Retinal pigment epithelial cell (primary cell): ENCODE measurements at places on chromosomes 12 and 14.
A peak's percentile ranks its signal among the peaks of the same experiment; 100 is the strongest.

DNA sequence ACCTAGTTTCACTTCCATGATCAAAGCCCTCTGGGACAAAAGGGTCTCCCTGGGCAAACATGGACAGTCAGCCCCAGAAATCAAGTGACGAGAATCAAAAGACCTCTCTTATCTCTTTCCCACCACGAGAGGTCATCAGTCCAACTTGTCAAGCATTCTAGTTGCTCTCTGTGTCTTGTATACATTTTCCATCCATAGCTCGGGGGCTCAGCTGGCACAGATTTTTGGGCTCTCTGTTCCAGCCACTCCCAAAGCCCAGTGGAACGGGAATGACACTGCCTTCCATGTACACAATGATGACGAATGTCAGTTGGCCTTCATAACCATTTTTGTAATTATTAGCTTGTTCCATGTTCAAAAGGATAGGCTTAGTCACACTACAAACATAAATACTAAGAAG lies 29.7 kb downstream of the NOS1 start:
- no peak for DNase-seq

GRCh38 chr14:74934041-74934440 lies 11.0 kb upstream of the RPS6KL1 start:
- DNase-seq = no peak

GRCh38 chr14:52862632-52863333 lies 71.4 kb upstream of the GNPNAT1 start:
- DNase-seq = peak; percentile 67

DNA sequence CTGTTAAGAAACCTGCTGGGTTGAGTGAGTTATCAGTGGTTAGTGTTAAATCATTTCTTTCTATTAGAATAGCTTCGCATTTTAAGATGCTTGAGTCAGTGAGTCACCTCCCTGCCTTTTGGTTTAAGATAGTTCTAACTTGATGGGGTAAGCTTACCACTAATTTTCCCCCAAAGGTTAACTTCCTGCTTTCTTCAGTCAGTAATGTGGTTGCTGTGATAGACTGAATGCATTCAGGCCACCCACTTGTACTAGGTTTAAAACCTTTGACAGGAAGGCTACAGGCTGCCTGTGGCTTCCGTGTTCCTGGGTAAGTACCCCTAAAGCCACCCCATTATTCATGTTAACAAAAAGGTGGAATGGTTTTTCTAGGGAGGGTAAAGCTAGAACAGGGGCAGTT lies 25.3 kb downstream of the CLEC2A start:
- DNase-seq = no peak

DNA sequence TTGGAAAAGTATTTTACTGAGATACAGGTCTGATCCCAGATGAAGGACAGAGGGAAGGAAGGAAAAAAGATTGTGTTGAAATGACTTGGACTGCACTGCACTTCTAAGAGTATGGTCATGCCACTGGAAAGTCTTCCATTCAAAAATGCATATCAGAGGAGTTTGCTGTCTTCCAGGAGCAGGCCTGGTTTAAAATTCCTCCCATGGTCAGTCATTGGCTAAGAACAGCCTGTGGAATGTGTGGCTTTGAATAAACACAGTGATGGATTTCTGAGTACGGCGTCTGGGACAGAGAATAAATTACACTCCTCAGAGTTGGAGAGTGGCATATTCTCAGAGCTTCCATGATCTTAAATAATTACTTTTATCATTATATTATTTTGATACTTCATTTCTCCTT lies 245.8 kb upstream of the PDZRN4 start:
- DNase-seq = no peak

- no peak for DNase-seq
Measured at GRCh38 chr12:49672301-49673217, 34.6 kb downstream of the FMNL3 start.

DNA sequence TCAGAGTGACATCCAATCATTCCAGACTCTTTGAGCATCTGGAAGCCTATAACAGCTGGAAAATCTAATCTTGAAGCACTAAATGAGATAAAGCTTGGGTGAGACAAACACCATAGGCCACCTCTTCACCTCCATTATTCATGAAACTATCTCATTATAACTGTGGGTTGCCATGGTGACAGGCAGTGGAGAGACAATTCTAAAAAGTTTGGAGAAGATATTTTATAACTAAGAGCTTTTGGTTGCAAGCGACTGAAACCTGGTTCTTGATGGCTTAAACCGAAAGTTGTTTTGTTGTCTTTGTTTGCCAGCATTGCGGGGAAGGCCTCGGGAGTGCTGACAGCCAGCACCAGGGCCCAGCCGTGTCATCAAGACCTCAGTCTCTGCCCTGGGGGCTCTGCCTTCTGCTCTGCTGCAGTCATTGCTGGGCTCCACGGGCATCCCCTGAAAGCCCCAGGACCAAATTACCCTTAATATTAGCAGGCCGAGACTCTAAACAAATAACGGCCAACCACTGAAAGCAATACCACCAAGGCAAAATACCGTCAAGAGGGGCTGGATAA lies 353.6 kb upstream of the SFSWAP start:
- DNase-seq = no peak

GRCh38 chr14:105890474-105891220 lies 364.3 kb downstream of the TMEM121 start:
- no peak for DNase-seq

GRCh38 chr12:52839436-52840105 lies 5.5 kb upstream of the KRT79 start:
- no peak for DNase-seq

GRCh38 chr14:37591941-37592481 lies 3.0 kb downstream of the FOXA1 start:
- DNase-seq = no peak

DNA sequence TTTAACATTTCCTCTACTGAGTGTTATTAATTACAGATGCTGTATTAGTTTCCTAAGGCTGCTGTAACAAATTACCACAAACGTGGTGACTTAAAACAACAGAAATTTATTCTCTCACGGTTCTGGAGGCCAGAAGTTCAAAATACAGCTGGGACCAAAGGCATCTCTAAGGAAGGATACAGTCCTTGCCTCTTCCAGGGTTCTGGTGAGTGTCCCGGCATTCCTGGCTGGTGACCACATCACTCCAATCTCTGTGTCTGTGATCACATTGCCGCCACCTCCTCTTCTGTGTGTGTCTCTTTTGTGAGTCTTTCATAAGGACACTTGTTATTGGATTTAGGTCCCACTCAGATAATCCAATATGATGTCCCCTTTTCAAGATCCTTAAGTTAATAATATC lies 85.1 kb upstream of the CCDC198 start:
- DNase-seq = no peak

DNA sequence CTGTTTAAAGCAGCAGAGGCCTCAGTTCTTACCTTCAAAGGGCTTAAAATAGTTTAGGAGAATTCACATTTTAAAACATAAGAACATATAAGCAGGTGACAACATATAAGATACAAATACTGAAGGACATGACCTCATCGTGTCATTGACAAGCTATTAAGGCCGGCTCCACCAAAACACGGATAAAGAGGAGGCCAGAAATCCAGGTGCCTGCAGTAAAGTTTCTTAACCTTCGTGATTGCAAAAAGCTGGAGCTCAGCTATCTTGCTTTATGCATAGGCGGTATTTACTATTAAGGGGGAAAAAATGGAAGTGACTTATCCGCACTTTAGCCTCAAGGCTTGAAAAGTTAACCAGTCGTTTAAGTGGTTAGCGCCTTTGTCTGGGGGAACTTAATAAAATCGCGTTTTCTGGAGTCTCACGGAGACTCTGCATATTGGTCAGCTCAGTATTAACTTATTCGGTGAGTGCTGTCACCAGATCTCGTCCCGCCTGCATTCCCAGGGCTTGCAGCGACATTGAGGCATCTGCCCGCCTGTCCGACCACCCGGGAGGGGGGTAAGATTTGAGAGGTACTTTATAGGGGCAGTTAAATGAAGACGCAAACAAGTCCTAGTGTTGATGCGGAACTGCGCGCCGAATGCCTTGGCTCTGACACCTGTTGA lies 1.1 kb upstream of the SP1 start:
- no peak for DNase-seq
